Foreskin keratinocyte (primary cell): ENCODE measurements at places on chromosomes 7 and 10. TPM values are rescaled to one million over a fixed set of nuclear protein-coding genes. Genes with fewer than 3 reads are reported as not detected.

DNA sequence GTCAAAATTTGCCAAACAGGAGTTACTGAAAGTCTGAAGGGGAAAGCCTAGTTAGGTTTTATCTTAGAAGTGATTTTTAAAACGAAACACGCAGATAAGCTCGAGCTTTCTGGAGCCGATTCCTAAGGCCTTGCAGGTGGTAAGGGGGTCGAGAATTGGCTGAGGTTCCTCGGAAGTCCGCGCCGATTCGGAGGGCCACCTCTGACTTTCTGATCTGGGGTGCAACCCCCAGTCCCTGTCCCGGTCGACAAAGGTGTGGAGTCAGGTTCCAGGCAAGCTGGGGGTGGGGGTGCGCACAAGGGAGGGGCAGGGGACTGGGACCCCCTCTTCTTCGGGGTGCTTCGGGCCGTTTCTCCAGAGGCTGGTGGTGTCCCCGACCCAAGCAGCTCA, 701 bp upstream of the CUL1 start:
- DNase-seq, result peak; percentile 37

DNA sequence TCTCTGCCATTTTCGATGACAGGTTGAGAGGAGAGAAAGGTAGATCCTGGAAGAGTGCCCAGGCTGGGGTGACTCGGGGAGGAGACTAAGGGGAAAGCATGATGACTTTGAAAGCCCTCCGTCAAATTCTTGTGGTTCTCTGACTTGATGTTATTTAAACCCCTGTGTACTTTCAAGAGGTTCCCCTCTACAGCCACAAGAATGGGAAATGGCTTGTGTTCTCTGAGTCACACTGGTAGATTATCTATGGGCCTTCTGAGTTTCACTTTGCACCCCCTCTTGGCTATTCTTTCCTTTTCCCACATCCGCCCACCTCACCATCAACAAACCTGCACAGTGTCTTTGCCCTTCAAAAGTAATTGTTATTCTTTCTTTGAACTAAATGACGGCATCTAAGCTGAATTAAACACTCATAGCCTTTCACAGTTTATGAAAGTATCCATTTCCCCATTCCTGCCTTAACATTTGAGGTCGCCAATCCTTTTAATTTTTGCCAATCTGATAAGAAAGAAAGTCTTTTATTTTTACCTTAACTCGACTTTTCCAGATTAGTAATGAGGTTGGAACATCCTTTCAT, 24.1 kb downstream of the PRF1 start:
- peak; percentile 99 for DNase-seq

- DNase-seq, result no peak
These were observed 197.2 kb downstream of the CRPPA start for GRCh38 chr7:16223963-16224707.

- DNase-seq, result no peak
These were observed 143.5 kb downstream of the CALCR start for GRCh38 chr7:93430917-93431588.

DNA sequence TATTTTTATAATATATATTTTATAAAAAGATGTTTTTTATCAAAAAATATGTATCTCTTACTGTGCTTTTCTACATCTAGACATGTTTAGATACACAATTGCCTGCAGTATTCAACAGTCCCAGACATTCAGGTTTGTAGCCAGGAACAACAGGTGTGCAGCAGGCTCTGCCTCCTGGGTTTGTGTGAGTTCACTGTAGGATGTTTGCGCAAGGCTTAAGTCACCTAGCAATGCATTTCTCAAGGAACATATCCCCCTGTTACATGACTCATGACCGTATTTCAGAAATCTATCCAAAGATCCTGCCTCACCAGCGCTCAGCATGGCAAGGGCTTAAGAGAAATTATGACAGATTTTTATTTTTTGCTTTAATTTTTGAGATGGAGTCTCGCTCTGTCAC, 41.5 kb downstream of the PITRM1 start:
- DNase-seq, result peak; percentile 77

The AUTS2 gene
- 1.7 and 2.8 TPM in 2 replicates for polyA plus RNA-seq

The ACSM6 gene
- polyA plus RNA-seq, result not detected in 2 replicates

The EGFR gene
- polyA plus RNA-seq, result 22.4 and 28.7 TPM in 2 replicates

DNA sequence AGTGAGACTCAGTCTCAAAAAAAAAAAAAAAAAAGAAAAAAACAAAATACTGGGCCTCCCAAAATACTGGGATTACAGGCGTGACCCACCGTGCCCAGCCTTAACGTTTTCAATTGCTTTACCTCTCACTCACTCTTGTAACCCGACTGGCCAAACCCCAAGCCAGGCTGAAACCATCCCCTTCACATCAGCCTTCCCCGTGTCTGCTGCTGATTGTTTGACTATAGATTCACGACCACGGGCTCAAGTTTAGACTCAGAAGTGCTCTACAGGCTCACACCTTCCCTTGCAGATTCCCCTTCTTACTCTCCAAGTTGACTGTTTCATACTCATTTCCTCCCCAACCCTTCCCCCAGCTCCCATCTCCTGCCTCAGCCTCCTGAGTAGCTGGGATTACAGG, 22.3 kb downstream of the TYW1 start:
- no peak for DNase-seq

The TRPV6 gene
- polyA plus RNA-seq, result 0.09 and 0.17 TPM in 2 replicates

GRCh38 chr7:34457329-34457728, 200.7 kb upstream of the NPSR1 start:
- no peak for DNase-seq

DNA sequence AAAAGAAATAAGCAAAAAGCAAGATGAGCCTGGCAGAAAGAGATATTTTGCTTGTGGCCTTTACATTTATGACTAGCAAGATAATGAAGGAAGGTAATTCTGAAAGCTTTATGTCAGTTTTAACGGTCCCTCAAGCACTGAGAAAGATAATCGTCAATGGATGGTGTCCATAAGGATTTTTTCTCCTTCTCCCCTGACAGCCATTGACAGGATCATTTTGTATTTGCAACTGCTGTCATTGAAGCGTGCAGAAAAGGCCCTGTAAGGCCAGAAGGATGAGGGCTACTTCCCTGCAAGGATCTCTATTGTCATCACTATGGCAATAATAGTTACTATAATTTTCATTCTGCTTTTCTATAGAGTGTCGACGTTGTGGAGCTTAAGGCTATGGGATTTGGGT, 994 bp upstream of the LRGUK start:
- DNase-seq, result no peak

The SYT15 gene
- 0.10 and 0.13 TPM in 2 replicates for polyA plus RNA-seq

DNA sequence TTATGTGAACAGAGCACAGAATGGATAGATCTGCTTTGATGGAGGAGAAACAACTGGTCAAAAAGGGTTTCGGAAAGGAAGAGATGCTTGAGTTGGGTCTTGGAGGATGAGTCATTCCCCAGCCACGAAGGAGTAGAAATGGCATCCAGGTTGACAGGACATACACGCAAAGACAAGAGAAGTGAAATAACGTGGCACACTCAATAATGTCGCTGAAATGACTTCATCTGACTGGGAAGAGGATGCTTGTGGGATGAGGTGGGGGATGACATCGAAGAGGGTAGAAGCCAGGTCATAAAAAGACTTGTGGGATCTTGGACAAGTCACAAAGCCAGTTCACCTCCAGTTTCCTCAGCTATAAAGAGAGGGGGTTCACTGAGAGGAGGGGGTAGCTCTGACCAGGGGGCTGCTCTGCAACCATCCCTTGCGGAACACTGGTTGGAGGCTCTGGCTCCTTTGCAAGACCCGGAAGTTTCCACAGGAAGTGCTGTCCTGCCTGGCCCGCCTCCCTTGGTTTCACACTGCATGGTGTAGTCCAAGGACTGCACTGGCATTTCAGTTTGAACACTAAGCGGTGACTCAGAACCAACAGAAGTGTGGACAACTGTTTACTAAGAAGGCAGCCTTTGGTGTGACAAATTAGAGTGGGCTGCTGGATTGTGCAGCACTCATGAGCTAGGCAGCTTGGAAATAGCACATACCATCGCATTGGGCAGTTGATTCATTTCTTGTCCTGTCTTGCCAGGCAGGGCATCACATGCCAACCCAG, 189.9 kb upstream of the ADO start:
- DNase-seq, result peak; percentile 44

DNA sequence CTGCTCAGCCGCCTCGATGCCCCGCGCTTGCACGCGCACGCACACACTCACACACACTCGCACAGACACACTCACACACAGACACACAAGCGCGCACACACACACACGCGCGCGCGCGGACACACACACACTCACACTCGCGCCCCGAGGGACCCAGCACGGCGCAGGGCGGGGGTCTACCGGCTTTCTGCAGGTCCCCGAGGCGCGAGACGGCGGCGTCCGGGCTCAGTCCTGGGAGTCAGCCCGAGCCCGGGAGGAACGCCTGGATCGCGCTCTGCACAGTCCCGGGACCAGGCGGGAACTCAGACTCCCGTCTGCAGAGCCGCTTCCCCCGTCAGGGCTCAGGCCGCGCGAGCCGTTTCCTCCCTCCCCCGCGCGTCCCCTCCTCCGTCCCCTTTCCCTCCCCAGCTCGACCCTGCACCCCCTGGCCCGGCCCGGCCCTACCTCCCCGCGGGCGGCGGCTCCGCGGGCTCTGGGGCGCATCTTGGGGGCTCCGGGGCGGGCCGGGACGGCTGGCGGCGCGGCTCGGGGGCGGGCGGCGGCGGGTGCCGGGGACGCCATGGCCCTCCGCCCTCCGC, 464 bp downstream of the DENND2A start:
- DNase-seq, result no peak

DNA sequence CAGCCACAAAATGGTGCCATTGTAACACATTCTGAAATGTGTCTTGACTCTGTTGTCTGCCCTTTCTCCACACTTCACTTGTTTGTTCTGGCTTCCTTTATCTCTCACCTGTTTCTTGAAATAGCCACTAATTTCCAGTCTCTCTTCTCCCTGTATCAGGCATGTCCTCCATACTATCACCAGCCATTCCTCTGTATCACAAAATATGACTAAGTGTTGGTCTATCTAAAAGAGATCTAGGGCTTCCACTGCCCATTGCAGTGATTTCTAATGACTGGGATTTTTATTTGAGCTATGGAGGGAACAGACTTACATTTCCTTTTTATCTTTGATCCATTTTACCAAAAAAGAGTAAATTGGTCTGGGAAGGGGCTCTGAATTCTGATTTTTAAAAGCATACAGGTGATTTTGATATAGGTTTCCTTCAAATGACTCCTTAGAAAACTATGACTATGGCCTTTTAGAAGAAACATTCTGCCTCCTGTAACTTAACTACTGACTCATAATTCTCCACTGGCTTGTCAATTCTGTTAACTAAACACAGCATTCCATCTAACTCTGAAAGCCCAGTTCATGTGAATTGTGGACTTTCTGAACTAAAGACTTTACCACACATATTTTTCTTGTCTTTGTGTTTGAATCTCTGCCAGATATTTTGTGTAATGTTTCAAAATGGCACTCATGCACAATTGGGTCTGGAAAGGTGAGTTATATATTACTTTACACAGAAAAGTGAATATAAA, 1121.4 kb downstream of the XPNPEP1 start:
- peak; percentile 59 for DNase-seq

GRCh38 chr10:87503401-87503800, 1.3 kb upstream of the MINPP1 start:
- DNase-seq, result no peak

DNA sequence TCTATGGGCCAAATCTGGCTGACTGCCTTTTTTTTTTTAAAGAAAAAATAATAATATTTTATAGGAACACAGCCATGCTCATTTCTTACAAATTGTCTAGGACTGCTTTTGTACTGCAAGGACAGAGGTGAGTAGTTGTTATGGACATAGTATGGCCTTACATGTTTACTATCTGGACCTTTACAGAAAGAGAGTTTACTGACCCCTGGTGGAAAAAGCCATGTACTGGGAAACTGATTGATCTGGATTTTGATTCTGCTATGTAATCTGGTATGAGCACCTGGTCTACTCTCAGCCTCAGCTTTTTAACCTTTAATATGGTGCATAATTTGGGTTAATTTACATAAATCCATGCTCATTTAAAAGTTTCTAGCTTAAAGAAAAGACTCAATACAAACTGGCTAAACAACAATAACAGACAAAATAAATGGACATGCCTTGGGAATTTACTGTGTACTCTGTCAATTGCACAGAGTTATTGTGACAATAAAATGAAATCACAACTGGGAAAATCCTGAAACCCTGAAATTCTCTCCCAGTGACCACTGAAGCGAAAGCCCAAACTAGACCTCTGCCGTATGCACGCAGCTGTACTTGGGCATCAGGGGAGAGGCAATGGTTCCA, 260.7 kb downstream of the BMPER start:
- DNase-seq, result peak; percentile 30

GRCh38 chr10:20128811-20129210, 312.6 kb downstream of the PLXDC2 start:
- DNase-seq, result no peak

GRCh38 chr10:47031901-47032465, 120.8 kb downstream of the PTPN20 start:
- DNase-seq, result no peak

GRCh38 chr7:98617960-98618418, 904 bp downstream of the NPTX2 start:
- no peak for DNase-seq

DNA sequence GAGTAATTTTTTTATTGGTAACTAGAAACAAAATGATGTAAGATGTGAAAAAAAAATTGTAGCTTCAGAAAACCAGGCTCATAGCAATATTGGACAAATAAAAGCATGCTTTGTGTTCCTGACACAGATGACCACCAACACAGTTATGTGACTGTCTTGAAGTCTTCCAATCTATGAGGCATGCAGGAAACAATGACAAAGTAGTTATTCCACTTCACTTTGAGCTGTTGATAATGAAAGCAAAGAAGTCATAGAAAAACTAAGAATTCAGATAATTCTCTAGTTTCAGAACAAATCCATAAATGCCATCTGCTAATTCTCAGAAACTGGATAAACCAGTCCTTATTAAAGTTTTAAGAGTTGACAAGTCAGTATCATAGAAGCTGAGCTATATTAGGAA, 378.4 kb upstream of the SEMA3D start:
- peak; percentile 14 for DNase-seq

The HOXA1 gene
- 6.3 and 8.2 TPM in 2 replicates for polyA plus RNA-seq

- no peak for DNase-seq
These were observed 94.1 kb upstream of the PCBD1 start for GRCh38 chr10:70982443-70982842.

GRCh38 chr7:50552139-50552538, 13.1 kb downstream of the DDC start:
- DNase-seq, result no peak

The PRSS37 gene
- polyA plus RNA-seq, result not detected in 2 replicates

DNA sequence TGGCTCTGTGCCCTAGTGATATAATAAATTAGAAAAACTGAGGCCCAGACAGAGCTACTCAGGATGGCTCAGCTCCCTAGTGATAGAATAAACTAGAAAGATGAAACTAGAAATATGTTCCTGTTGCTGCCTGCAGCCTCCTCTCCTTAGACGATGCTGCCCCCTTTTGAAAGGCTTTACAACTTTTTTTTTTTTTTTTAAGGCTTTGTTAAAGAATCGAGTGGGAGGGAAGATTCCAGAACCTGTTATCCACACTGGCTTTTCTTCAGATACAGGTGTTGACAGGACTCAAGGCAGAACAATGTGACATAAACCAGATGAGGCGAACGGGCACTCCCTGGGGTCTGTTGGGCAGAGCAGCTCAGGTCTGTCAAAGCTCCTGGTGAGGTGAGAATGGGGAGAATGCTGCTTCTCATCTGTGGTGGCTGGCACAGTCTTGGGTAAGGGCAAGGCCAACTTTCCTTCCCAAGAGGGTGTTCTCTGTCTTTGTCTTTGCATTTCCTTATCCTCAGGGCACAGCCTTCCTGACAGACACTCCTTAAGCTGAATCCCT, 175.1 kb downstream of the COBL start:
- DNase-seq, result no peak

The PLAU gene
- polyA plus RNA-seq, result 544 and 1,190 TPM in 2 replicates
